ENCODE measurements at places on chromosomes 6 and 20.

GRCh38 chr6:9647071-9647445, 767.8 kb downstream of the TFAP2A start:
- DNase-seq = no peak

DNA sequence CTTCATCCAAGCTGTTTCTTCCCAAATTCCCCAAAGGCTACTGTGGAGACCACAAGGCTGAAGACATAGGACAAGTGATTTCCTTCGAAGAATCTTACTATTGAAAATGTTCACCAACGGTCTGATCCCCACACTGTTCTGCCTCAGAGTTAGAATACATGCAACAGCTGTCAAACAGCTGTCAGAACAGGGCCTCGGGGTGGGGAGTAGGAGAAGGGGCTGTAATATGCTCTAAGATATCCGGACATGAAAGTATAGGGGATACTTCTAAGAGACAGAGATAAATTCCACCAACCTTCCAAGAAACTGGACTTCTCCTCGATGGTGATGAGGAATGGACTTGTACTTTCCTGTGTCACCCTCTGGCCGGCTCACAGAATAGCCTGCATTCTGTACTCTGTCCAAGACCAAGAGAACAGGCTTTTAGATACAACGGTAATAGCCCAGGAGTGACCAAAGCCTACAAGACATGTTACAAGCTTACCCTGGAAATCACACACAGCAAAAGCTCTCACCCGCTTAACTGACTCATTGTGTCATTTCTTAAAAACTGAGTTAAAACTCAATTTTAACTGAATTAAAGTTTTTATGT, 69.2 kb upstream of the PTGIS start:
- DNase-seq = no peak

DNA sequence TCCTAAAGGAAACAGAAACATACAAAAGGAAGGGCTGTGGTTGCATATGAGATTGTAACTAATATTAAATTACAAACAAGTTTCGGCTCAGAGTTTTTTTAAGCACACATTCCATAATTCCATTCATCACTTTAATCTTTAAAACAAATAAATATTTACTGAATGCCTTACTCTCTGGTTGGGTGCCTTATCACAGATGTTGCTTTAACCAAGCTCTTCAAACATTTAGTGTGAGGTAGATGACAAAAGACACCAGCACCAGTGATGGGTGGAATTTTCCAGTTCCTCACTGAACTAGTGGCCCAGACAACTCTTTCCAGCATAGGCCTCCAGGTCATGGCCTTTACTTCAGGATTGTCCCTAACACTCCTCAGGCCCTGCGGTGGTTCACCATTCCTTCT, 58.7 kb downstream of the ARHGAP18 start:
- DNase-seq = no peak

DNA sequence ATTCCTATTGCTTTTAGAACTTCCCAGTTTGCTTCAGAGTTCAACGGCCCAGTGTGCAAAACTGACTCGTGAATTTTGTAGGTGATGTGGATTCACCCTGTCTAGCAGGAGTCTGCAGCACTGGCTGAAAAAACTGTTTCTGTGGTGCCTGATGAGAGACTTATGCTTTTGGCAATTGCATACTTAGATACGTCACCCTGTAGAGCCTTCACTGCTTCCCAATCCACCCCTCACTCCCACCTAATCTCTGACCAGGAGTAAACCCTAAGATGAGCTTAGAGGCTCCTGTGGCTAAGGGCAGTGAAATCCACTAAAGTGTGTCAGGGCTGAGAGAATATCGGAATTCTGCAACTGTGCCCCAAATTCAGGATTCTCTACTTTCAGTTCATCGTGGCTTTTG, 14.3 kb downstream of the RPP21 start:
- no peak for DNase-seq

- no peak for DNase-seq
Measured at GRCh38 chr6:132964101-132964867, 149.9 kb downstream of the RPS12 start.

Data from nucleus accumbens (tissue), 56 donors.